ENCODE measurements at places on chromosomes 5 and 9. TPM values are rescaled to one million over a fixed set of nuclear protein-coding genes. Genes with fewer than 3 reads are reported as not detected.

The GRPEL2 gene
- 6.6 TPM for total RNA-seq

DNA sequence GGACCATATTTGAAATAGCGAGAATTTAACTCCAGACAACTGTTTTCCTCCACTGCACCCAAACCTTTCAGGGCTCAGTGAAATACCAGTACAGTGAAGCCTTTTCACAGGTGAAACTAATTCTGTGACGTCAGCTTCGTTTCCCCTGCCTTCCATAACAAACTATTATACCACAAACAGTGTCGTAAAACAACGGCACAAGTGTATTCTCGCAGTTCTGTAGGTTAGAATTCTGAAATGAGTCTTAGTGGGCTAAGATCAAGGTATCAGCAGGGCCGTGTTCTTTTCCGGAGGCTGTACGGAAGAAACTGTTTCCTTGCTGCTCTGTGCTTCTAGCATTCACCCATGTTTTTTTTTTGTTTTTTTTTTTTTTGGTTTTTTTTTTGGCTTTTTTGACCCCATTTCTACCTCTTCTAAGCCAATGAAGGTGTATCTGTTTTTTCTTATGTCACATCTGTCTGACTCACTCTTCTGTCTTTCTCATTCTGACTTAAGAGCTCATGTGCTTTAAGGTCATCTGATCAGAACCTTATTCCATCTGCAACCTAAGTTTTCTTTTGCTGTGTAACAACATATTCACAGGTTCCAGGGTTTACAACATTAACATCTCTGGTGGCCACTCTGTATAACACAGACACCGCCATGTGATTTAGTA is 20.1 kb downstream of the ISOC1 start:
- DNase-seq, result no peak

The KLF4 gene
- total RNA-seq, result 562 TPM

The SLC2A8 gene
- 24.5 TPM for total RNA-seq

DNA sequence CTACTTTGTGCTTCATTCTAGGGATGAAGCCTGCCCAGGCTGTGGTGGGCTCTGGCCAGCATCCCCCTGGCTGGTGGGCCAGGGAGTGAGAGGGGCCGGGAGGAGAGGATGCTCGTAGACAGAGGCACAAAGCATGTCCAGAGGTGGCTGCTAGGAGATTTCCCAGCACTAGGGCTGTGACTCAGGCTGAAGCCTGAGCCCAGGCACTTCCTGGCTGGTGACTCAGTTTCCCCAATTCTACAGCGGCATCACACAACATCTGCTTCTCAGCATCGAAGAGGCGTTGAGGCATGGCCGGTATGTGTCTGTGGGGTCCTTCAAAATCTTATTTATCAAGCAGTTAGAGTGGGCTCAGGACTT is 55.6 kb downstream of the DUSP1 start:
- DNase-seq, result no peak

DNA sequence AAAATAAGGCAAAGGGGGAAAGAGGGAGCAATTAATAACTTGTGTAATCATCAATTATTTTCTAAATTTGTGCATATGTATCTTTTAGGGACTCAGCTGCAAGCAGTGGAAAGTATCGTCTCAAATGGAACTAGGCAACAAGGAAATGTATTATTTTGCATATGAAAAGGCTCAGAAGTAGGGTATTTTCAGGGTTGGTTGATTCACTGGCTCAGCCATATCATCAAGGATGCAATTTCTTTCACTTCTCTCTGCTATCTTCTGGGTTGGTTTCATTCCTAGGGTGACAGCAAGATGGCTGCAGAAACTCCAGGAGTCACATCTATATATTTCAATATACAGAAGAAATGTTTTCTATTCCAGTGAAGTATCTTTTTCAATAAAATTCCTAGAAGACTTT is 509.8 kb downstream of the DMAC1 start:
- DNase-seq, result no peak

GRCh38 chr5:149656576-149657182 is 73.4 kb upstream of the PPARGC1B start:
- DNase-seq, result no peak

- no peak for DNase-seq
Measured at GRCh38 chr5:151318850-151319732, 15.5 kb upstream of the SLC36A3 start.

The PTPN3 gene
- 36.4 TPM for total RNA-seq

The PLAC8L1 gene
- total RNA-seq, result not detected

DNA sequence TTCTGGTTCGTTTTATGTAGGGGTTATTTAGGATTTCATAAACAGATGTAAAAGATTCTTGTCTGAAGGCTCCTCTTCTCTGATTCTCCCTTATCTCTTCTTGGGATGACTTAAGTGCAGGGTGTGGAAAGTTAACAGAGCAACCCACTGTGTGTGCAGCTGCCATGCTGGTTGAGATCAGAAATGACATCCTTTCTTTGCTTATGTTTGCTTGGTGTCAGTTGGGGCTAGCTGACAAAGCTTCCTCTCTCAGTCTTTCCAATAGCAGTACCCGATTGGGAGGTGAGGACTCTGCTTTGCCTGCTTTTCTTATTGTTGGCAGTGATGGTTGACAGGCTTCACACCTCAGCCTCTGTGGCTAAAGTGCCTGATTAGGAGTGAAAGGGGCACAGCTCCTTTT is 26.5 kb downstream of the OGN start:
- DNase-seq, result no peak

DNA sequence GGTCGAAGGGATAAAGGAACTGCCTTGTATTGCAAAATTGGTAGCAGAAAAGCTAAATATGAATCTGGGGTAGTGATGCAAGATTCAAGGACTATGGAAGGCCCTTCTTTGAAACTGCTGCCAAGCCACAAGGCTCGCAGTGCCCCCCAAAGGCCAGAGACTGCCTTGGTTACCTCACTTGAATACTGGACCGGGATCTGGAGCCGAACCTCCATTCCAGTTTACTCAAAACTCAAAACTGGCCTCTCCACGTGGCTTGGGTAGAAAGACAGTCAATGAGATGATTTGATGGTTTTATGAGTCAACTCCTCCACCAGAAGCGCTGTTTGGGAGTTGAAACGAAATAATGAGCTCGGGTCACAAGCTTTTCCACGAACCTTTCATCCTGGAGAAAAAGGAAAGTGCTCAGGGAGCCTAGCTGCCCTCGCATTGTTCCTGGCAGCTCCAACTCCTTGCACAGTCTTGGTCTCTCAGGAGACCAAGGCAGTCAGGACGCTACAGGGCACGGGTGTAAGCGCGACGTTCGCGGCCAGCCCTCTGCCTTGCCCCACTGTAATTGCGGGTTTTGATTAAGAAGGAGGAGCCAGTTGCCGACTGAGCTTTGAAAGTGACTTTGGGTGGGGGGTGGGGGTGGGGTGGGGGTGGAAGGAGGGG is 2.8 kb downstream of the ST8SIA4 start:
- DNase-seq, result no peak

DNA sequence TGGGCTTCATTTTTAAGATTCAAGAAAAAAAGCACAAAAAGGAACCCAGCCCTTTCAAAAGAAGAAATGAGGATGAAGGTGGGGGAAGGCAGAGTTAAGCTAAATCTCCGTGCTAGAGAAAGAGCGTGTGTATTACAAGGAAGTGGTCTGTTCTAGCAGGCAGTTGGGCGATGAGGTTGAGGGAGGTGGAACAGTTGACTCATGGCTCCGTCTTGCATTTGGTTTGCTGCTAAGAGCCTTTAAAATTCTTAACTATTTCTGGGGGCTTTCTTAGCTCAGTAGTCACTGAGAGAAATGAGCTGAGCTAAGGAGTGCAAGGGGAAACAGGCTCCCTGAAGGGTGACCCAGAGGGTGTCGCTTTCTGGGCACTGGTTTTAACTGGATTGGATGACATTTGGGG is 117.4 kb downstream of the GCNT1 start:
- peak; percentile 43 for DNase-seq
